ENCODE measurements at places on chromosomes 3 and 15.

- no peak for DNase-seq
Observed at GRCh38 chr3:19342389-19342788, 194.1 kb downstream of the KCNH8 start.

DNA sequence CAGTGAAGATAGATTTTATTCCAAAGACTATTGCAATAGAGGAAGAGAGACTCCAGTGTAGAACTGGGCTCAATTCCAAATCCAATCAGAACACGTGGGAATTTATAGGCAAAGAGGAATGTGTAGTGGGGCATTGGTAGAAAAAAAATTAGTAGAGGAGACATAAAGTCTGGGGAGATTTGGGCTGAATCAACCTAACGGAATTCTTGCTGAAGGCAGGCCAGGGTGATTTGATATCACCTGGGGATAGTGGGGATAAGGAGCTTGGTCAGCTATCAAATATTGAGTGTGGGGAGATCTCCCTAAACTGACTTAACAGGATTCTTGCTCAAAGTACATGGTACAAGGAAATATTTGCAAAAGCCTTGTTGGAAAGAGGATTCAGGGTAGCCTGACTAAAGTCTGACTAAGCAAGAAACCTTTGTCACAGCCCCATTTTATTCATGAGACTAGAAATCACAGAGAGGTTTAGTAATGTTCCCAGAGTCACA lies 29.6 kb downstream of the SST start:
- no peak for DNase-seq

GRCh38 chr15:58682234-58682633 lies 67.3 kb downstream of the ADAM10 start:
- no peak for DNase-seq

DNA sequence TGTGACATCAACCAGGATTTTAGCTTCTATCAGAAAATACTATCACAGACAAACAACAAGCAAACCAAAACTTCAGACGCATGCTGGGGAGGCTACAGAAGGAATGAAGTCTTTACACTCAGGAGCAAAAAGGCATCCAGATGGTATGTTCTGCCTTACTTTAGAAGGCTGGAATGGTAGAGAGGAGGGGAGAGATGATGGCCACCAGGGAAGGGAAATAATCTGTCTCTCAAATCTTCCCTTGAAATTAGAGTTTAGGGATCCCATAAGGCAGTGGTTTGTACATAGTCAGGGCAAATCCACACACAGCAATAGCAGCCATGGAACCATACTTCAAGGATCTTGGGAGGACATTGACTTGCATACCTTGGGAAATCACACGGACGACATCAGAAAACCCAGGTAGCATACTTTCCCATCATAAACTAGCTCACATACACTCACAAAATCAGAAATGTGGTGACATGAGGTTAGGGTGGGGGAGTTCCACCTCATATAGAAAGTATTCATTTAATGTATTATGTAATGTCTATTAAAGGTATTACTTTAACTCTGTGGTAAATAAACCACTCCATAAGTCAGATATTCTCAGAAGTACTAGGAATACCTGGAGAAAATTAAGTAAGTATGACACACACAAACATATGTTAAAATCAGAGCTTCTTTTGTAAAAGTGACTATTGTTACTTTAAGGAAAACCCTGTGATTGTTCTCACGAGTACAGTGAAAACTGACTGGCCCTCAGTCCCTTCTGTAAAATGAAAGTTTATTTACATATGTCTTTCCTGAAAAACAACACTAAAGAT lies 9.4 kb downstream of the BTLA start:
- DNase-seq = no peak

DNA sequence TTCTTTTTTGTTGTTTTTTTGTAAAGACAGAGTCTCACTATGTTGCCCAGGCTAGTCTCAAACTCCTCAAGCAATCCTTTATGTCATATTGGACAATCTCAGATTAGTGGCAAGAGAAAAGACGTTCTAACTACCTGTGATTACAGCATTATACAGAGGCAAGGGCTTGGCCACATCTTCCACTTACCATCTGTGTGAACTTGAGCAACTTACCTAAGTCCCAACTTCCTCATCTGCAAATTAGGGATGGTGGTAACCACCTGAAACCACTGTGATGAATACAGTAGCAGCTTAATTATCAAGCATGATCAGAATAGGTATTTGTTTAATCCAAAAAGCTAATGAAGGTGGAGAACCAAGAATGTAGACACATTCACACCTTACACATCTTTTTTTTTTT lies 16.1 kb downstream of the LRRC2 start:
- no peak for DNase-seq

DNA sequence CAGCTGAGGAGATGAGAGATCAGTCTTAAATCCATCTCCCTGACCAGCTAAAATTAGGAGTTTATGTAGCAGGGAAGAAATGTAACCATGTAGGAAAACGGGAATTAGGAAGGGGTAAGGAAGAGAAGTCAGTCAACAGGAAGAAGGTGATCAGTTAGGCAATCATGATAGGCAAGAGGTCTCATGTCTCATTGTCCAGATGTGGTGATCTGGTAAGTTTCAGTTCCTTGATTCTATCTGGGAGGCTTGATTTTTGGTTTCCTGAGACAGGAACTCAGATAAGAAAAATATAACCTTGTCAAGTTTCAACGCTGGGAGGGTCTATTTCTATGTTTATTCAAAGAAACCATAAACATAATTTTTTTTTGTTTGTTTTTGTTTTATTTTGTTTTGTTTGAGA lies 40.3 kb upstream of the TBC1D5 start:
- DNase-seq = no peak

DNA sequence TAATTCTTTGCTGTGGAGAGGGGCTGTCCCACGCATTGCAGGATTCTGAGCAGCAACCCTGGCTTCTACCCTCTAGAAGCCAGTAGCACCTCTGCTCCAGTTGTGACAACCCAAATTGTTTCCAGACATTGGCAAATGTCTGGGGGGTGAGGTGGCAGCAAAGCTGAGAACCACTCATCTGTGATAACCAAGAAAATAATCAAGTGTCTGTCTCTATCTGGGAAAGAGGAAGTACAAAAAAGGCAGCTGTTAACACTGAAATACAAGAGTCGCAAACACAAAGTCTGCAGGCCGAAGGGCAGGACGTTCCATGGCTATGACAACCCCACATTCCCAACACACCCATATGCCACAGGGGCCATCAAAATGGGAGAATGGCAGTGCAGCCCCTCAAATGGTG lies 42.2 kb upstream of the GNB5 start:
- no peak for DNase-seq

GRCh38 chr3:27978440-27978839 lies 256.3 kb upstream of the EOMES start:
- no peak for DNase-seq

DNA sequence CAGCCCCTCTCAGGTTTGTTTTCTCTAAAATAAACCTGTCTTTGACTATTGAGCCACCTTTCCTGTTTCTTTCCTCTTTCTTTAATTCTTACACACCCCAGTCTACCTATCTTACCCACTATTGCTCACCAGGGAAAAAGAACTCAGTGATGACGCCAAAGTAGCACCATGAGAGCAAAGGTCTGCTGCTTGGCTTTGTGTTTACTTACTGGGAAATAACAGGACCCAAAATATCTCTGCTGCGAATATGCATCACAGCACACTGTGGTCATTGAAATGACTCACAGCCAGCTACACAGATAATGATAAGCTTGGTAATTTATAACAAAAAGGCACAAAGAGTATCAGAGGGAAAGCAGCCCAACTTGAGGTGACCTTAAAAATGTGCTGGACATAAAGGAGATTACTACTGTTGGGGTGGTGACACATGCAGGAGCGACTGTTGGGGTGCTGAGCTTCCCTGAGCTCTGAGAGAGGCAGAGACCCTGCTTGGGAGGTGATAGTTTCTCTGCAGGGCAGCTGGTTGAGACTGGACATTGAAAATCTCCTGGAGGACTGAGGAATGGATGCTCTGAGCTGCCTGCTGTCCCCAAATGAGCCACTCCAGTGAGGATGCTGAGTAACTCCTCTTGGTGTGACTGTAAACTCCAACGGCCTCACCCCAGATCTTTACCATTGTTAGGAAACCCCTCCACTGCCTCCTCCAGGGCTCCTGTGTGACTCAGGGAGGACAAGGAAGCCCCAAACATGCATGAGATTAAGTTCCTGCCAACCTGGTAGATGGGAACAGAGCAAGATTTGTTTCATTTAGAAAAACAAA lies 14.5 kb downstream of the EFCAB12 start:
- DNase-seq = no peak

DNA sequence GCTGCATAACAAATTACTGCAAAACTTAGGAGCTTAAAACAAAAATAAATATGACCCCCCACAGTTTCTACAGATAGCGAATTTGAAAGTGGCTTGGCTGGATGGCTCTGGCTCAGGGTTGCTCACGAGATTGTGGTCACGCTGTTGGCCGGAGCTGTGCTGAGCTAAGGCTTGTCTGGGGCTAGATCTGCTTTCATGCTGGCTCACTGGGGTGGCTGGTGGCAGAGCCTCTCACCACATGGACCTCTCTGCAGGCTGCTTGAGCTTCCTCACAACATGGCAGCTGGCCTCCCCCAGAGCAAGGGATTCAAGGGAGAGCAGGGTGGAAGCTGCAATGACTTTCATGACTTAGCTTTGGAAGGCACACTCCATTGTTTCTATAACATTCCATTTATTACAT lies 354.1 kb downstream of the SHQ1 start:
- no peak for DNase-seq

- DNase-seq = no peak
Observed at GRCh38 chr3:106337116-106337515, 468.3 kb upstream of the CBLB start.

DNA sequence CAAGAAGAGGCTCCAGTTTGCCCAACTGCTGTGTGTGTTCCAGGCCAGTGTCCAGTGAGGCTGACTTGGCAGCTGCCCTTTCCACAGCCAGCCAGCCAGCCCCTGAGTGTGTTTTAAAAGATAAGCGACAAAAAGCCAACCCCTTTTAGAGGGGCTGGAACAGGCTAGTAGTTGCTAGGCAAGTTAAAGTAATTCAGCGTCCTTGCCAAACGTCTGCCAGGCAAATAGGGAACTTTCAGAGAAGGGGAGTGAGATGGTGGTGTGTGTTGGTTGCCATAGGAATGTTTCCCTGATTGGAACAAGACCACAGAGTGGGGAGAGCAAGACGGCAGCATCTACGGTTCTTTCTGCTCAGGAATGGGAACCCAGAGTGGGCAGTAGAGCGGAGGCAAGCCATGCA lies 86.3 kb downstream of the TMEM108 start:
- DNase-seq = no peak

DNA sequence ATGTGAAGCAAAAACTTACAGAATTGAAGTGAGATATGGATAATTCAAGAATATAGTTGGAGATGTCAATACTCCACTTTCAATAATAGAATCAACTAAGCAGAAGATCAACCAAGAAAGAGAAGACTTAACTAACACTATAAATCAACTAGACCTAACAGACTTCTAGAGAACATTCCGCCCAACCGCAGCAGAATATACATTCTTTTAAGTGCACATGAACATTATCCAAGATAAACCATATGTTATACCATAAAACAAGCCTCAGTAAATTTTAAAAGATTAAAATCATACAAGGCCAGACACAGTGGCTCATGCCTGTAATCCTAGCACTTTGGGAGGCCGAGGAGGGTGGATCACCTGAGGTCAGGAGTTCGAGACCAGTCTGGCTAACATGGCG lies 5.5 kb upstream of the TEX55 start:
- DNase-seq = no peak

GRCh38 chr3:64612916-64613526 lies 74.8 kb downstream of the ADAMTS9 start:
- DNase-seq = no peak

Measured in NCI-H1048 (cell line).